Right lung (tissue), 10 donors: ENCODE measurements at places on chromosomes 13 and 19.

- DNase-seq: no peak
These were observed 27.1 kb upstream of the POMP start for GRCh38 chr13:28631801-28632200.

- DNase-seq: no peak
These were observed 3.1 kb downstream of the RNF225 start for GRCh38 chr19:58398545-58398944.

DNA sequence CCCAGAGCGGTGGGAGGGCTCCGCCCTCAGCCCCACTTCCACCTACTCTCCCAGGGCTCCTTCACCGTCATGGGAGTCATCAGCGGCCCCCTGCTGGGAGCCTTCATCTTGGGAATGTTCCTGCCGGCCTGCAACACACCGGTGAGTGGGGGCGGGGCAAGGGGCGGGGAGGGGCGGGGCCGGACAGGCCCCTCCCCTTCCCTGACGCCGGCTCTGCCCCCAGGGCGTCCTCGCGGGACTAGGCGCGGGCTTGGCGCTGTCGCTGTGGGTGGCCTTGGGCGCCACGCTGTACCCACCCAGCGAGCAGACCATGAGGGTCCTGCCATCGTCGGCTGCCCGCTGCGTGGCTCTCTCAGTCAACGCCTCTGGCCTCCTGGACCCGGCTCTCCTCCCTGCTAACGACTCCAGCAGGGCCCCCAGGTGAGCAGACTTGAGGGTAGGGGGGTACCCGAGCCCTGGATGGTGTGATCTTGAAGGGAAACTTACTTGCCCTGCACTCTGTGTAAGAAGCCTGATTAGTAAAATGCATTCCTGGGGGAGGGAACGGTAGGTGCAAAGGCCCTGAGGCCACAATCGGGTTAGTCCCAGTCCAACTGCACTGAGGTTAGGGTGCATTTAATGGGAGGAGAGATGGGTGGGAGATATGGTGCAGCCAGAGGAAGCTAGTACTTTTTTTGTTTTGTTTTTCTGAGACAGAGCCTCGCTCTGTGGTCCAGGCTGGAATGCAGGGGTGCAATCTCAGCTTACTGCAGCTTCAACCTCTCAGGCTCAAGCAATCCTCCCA lies 12.1 kb downstream of the SLC5A5 start:
- no peak for DNase-seq

DNA sequence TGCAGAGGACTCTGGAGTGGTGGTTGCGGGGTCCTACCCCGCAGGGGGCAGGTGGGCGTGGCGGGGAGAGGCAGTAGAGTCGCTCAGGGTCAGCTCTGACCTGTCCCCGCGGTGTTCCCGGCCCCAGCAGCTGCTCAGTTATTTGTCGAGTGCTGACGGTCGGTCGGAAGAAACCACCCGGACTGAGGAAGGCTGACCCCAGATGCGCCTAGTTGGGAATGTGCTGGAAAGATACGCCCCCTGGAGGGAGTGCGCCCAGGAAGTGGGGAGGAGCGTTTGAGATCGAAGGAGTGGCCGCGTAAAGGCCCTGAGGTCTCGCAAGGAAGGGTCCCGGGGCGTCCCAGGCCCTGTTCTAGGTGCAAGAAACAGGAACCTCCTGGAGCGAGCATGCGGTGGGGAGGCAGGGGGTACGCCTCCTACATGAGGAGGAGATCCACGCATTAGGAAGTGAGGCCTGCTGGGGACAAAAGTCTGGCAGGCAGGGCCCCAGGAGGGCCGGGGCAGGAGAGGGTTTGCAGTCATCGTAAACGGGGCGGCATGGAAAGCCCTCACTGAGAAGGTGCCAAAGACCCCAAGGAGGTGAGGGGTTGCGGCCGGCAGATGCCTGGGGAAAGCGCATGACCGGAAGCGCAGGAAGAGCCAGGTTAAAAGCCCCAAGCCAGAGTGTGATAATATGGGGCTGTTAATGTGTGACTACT lies 9.2 kb downstream of the CCDC8 start:
- peak; percentile 66 for DNase-seq

- DNase-seq: no peak
These were observed 33.9 kb upstream of the MBNL2 start for GRCh38 chr13:97188207-97188606.

GRCh38 chr19:35346193-35347052 lies 1.3 kb upstream of the FFAR1 start:
- DNase-seq: no peak

- no peak for DNase-seq
These were observed 26.3 kb downstream of the SAE1 start for GRCh38 chr19:47156861-47157430.

GRCh38 chr13:83151308-83151660 lies 731.0 kb downstream of the SLITRK1 start:
- DNase-seq: no peak

DNA sequence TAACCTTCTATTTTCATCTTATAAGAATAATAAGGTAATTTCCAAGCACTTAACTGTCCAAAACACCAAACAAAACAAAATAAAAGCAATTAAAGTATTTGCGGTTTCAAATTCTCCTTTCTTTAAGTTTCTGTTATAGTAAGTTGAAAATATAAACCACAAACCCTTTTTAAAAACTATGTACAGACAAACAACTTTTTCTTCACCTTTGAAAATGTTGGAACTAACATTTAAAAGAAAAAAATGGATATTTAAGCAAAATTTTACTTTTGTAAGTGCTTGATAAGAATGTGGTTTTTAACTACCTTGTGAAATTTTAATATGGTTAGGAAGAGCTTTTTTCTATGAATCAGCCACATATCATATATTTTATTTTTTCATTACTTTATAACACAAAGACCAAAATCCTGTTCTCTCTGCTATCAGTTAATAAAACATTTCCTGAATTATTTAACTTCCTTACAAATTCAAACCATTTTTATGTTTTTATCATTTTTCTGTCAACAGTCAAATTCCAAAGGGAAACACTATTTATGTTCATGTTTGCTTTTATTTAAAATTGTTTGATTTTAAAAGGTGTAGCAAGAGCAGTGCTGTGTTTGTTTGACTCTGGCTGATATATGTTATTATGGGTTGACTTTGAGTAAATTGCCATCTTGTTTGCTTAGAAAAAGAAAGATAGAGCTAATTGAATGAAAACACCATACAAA lies 554.1 kb upstream of the KLHL1 start:
- DNase-seq: no peak

DNA sequence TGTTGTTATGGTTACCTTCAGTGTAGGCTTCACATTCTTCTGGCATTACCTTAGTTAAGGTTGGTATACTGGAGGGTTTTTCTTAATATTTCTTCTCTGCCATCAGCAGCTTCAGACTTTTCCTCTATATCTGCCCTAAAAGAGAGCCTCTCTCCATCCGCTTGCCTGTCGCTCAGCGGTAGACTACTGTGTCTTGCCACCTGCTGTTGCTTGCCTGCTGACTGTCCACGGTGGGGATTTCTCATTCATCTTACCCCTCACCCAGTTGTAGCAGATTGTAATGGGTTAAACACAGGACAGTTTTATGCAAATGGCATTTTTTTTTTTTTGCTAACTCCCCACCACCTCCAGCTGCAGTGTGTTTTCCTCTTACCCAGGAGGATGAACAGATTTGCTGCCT lies 577.2 kb downstream of the SLITRK5 start:
- DNase-seq: no peak

GRCh38 chr13:86870444-86870843 lies 800.7 kb upstream of the SLITRK5 start:
- DNase-seq: peak; percentile 6

GRCh38 chr13:76707360-76707759 lies 178.8 kb downstream of the KCTD12 start:
- no peak for DNase-seq

DNA sequence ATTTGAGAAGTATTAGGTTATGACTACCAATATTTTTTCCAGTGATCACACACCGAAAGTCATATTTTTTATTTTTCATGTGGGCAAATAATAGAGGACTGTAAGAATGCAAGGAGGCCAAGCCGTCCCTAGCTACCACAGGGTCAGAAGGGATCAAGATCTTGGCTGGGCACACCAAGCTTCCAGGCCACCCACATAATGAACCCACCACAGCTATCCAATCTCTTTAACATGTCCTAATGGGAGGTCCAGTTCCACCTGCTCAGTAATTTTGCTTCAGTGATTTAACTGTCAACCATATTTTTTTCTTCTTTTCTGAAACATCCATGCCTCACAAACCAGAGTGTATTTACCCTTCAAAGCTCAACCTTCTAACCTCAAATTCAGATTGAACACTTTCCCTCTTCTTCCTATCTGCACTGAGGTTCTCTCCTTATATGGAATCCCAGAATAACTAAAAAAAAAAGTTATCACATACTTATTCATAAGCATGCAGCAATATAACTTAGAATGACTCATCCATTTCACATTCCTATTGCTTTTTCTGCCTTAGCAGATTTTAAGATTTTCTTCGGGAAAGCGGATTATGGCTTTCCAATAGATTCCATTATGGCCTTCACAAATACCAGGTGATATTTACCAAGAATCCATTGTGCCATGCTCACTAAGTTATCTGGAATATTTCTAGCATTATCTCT lies 12.2 kb downstream of the ARGLU1 start:
- no peak for DNase-seq

DNA sequence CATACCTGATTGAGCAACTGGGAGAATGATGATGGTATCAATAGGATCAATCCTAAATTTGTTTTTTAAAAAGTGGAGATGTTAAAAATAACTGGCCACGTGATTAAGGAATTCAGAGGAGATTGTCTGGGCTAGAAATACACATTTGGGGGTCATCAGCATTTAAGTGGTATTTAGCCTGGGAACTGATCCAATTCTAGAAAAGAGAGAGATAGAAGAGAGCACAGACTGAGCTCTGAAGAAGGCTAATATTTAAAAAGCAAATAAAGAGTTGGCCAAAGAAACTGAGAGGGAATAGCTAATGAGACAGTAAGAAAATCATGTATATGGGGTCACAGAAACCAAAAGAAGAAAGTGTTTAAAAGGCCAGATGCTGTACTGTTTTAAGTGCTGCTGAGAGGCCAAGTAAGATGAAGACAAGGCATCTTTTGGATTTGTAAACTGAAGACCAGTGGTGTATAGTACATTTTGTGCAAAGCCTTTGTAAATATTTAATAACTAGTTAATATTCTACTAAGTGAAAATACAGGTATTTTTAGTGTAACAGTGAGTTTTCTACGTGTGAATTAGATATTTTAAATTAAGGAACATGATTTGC lies 40.2 kb downstream of the UBL3 start:
- DNase-seq: peak; percentile 5

- DNase-seq: no peak
These were observed 1.9 kb downstream of the OCEL1 start for GRCh38 chr19:17227798-17228367.

- DNase-seq: no peak
These were observed 32.8 kb upstream of the AKAP11 start for GRCh38 chr13:42239161-42239560.

GRCh38 chr19:5991244-5991838 lies 13.4 kb upstream of the RANBP3 start:
- no peak for DNase-seq

DNA sequence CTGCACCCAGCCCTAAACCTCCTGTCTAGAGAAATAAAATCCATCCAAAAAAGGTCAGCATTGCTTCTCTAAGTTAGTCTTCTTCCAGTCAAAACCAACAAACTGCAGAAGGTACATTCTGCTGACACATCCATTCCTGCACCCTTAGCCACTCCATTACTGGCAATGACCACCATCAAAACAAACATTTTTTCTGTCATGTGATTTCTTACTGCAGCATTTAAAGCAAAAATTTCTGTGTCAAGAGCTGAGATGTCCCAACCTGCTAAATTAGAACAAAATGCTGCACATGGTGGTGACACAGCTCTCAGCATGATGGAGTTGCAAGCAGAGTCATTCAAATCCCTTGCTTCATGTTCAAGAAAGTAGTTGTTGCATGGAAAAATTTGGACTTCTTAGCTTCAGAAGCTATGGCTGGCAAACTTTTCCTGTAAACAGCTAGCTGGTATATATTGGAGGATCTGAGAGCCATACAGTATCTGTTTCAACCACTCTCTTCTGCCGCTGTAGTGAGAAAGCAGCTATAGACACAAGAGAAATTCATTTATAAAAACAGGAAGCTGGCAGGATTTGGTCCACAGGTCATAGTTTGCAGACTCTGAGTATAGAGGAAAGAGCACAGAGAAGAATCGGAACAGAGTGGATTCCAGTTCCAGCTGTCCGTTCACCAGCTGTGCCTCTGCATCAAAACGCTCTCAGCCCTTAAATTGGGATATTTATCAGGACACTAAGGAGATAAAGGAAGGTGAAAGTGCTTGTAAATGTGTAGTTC lies 17.4 kb downstream of the RUBCNL start:
- no peak for DNase-seq

DNA sequence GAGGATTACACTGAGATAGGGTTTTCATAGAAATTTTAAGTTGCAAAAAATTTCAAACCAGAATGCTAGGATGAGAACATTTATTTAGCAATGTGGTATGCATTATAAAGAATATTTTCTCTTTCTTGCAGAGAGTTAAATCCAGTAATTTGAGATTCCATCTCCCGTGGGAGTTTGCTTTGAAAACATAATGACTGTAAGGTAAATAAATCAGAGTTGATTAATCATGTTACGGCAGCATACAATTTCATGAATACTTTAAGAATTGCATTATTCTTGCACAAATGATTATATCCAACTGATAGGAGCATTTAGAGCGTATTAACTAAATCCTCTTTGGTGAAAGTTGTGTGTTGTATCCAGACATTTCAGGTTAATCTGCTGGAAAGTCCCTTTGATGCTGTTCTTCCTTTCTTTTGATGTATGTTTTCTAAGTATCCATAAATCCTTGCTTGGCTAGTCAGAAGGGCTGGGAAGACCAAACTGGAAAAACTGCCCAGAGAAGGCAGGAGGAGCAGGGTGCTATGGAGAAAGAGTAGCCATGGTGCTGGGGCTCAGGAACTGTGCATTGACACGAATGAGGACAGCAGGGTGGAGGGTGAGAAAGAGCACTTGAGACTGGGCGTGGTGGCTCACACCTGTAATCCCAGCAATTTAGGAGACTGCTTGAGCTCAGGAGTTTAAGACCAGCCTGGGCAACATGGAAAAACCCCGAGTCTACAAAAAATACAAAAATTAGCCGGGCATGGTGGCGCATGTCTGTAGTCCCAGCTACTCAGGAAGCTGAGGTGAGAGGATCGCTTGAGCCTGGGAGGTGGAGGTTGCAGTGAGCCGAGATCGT lies 4.8 kb upstream of the GJA3 start:
- DNase-seq: no peak

GRCh38 chr13:98173431-98174152 lies 3.5 kb downstream of the RNF113B start:
- DNase-seq: no peak

- no peak for DNase-seq
These were observed 13.6 kb downstream of the UBAC2 start for GRCh38 chr13:99214232-99214631.

DNA sequence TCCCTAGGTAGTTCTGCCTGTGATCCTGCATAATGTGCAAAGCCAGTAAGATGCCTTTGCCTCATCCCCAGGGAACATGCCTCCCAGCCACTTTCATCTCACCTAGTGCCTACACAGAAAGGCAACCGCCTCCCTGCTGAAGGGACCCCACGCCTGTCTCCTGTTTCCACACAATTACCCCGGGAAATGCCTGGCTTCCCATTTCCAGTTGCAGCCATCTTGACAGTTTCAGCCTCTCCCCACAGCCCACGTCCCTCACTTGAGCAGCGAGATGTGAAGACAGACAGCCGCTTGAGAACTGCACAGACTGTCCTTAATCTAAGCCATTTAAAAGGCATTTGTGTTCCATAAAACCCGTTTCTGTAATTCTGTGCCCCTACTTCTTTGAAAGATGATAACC lies 4.7 kb upstream of the UQCRFS1 start:
- DNase-seq: no peak
